ENCODE measurements at places on chromosomes 6 and 20. TPM values are rescaled to one million over a fixed set of nuclear protein-coding genes. Genes with fewer than 3 reads are reported as not detected.

CEP162 gene
- total RNA-seq = 3.5 TPM

TMEM217 gene
- not detected for total RNA-seq

MAPK13 gene
- 7.6 TPM for total RNA-seq

MCCD1 gene
- not detected for total RNA-seq

ZNF341 gene
- 1.3 TPM for total RNA-seq

SNPH gene
- 6.4 TPM for total RNA-seq

CLPSL2 gene
- not detected for total RNA-seq

TOX2 gene
- 50.5 TPM for total RNA-seq

SYNDIG1 gene
- total RNA-seq = not detected

FERMT1 gene
- 4.9 TPM for total RNA-seq

CST5 gene
- total RNA-seq = not detected

APCDD1L gene
- total RNA-seq = 4.2 TPM

VARS2 gene
- total RNA-seq = 25.9 TPM

SLC35D3 gene
- total RNA-seq = not detected

TSPO2 gene
- not detected for total RNA-seq

SLC22A2 gene
- total RNA-seq = not detected

ZBTB46 gene
- total RNA-seq = 1.2 TPM

MUC22 gene
- total RNA-seq = not detected

WASF1 gene
- 12.4 TPM for total RNA-seq

Measured in bronchus fibroblast of lung (primary cell).